ENCODE measurements at places on chromosomes 12 and 14.

GRCh38 chr12:89976866-89977265 is 268.2 kb upstream of the ATP2B1 start:
- no peak for DNase-seq

DNA sequence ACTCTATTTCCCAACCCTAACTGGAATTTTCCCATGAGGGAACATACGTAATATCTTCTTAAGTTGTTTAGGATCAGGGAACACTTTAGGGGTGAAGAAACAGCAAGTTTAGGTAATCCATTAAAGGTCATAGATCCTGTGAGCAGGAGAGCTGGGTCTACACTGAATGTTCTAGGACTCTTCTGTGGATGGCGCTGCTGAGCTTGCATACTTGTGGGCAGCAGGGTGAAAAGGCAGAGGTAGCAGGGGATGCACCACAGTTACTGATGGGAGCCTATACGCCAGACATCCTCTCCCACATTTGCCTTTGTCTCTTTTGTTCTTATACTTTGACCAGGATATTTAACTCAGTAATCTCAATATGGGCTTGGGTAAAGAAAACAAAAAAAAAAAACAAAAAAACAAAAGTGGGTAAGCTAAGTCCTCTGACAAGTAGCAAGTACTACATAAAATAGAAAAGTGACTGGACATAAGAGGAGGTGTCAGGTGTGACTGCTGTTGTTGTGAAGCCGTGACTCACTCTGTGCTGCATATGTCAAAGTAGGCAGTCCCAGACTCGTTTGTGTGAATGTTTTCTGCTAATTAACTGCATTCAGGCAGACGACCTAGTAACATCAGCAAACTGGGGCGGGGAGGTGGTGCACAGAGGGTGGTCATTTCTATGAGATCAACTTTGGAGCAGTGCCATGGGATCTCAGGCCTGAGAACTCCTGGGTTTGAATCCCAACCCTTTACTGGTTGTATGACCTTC is 31.6 kb downstream of the NEUROD4 start:
- DNase-seq = no peak

- no peak for DNase-seq
Measured at GRCh38 chr12:122859303-122860039, 24.2 kb downstream of the HIP1R start.

DNA sequence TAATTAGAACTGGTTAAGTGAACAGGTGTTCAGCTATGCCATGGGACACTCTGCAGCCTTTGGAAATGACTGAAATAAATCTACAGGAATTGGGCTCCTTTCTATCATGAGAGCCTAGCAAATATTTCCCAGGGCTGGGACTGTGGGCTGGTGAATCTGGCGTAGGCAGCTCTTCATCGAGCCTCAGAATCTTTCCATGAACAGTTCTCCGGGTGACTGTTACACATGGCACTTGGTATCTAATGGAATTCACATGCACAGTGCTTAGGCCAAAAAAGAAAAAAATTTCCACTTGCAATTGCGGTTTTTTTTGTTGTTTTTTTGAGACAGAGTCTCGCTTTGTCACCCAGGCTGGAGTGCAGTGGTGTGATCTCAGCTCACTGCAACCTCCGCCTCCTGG is 32.1 kb downstream of the PRKAB1 start:
- DNase-seq = no peak

DNA sequence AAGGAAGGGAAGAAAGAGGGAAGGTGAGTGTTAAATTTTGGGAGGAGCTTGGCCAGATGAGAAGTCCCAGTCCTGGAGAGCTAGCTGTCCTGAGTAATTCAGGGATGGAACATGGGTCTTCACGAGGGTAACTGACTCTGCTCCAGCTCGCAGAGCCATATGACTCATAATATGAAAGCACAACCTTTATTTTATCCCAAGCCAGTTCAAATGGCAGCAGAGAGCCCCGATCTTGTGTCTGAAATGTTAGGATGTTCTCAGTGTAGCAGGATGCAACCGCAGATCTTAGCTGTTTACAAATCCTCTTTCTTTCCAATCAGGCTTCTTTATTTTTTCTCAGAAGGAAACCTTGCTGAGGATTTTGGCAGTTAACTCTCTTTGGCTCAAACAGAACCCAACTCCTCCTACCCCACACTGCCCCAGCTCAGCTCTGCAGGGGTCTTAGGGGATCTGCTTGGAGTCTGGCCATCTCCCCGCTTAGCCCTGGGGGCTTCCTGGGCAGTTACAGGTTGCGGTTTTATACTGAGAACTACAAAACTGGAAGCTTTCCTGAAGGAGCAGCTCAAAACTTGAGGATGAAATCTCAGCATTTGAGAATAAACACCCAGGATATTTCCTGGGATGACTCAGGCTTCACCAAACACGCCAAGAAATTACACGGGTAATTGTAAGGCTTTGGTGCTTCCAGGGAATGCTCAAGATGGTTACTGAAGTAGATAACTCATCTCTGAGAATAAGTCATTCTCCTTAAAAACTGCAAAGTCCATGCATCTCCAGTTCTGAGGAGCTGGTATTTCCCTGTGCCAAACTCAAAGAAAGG is 92.5 kb downstream of the VCPKMT start:
- no peak for DNase-seq

DNA sequence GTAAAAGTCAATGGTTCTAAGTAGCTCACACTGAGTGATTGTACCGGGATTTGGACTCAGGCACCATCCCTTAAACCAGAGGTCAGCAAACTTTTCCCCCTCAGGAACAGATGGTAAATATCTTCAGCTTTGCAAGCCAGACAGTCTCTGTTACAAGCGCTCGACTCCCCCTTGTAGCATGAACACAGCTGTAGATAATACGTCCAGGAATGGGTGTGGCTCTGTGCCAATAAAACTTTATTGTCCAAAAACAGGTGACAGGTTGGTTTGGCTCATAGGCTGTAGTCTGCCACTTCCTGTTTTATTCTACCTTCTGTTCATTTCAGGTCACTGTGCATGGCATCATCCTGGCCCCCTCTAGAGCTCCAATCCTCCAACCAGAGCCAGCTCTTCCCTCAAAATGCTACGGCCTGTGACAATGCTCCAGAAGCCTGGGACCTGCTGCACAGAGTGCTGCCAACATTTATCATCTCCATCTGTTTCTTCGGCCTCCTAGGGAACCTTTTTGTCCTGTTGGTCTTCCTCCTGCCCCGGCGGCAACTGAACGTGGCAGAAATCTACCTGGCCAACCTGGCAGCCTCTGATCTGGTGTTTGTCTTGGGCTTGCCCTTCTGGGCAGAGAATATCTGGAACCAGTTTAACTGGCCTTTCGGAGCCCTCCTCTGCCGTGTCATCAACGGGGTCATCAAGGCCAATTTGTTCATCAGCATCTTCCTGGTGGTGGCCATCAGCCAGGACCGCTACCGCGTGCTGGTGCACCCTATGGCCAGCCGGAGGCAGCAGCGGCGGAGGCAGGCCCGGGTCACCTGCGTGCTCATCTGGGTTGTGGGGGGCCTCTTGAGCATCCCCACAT is 7.6 kb downstream of the BDKRB1 start:
- DNase-seq = no peak

- no peak for DNase-seq
Measured at GRCh38 chr12:111100003-111100402, 179.6 kb upstream of the MYL2 start.
